ENCODE measurements at places on chromosomes 11 and 22.

- no peak for DNase-seq
Observed at GRCh38 chr11:94308024-94308423, 3.6 kb downstream of the IZUMO1R start.

GRCh38 chr11:78768971-78769370 lies 194.3 kb upstream of the NARS2 start:
- no peak for DNase-seq

DNA sequence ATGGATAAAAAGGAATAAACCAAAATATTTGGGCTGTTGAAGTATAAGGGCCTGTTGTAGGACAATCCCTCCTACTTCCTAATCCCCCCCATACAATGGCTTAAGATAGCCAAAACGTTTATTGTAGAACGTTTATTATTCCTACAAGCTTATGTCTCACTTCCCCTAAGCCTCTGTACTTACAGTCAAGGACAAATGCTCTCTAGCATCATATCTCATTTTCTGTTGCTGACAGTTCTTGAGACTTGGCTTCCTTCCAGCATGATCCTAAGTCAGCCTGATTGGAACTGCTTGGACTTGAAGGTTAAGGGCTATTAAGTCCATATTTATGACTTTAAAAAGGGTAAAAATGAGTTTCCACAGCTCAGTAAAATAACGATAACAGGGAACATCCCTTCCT lies 8.8 kb downstream of the MISFA start:
- no peak for DNase-seq

- no peak for DNase-seq
Observed at GRCh38 chr11:112724496-112724790, 236.8 kb upstream of the NCAM1 start.

- DNase-seq = peak; percentile 87
Observed at GRCh38 chr11:12606597-12606996, 67.6 kb upstream of the TEAD1 start.

DNA sequence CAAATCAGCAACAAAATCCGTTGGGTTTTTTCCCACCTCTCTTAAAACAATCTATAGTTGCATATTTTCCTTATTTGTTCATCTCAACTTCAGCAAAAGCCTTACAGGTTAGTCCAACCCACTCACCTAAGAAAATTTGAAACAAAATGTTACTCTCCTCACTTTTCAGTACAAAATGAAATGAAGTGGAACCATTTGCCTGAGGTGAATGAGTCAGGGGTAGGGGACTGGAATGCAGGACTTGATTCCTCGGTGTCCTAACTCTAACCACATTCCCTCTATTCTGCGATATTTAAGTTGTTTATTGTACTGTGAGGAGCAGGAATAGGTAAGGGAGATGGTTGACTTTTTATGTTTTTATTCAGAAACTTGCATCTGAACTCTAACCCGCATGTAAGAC lies 16.4 kb downstream of the ATP5MG start:
- DNase-seq = no peak

- DNase-seq = no peak
Observed at GRCh38 chr11:88277349-88277915, 60.1 kb downstream of the CTSC start.

- DNase-seq = no peak
Observed at GRCh38 chr11:93267383-93267782, 63.2 kb upstream of the DEUP1 start.

DNA sequence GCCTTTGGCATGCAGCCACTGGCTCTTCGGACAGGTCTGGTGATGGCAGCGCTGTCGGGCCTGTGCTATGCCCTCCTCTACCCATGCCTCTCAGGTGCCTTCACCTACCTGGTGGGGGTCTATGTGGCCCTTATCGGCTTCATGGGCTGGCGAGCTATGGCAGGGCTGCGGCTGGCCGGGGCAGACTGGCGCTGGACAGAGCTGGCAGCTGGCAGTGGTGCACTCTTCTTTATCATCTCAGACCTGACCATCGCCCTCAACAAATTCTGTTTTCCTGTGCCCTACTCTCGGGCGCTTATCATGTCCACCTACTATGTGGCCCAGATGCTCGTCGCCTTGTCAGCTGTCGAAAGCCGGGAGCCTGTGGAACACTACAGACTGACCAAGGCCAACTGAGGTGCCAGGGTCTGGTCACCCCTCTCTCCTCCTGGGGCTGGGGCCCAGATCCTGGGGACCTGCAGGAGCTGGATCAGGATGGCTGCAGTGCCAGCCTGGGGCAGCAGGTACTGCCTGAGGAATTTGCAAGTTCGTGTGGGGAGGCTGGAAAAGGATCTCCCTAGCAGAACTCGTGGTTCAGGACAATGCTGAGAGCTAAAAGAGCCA lies 3.1 kb downstream of the TMEM86A start:
- no peak for DNase-seq

DNA sequence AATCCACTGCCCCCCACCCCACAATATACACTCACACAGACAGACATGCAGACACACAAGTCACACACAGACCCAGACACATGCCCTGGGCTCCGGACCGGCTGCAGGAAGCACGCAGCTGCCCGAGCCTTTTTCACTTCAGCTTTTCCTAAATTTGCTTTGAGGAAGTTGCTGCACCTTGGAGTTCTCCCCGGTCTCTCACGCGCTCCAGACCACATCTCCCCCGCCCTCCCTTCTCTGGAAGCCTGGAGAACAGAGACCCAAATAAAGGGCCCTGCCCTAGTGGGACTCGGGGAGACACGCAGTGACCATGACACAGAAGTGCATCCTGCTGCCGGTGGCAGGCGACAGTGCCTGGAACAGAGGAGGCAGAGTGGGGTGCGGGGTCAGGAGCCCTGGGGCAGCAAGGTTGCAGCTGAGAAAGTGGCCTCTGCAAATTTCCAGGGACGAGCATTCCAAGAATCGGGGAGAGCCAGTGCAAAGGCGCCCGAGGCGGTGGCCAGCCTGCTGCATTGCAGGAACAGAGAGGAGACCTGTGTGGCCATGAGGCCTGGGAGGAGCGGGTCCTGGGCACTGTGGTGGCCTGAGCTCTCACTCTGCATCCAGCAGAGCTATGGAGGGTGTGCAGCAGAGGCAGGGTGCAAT lies 19.1 kb downstream of the RPL3 start:
- no peak for DNase-seq

DNA sequence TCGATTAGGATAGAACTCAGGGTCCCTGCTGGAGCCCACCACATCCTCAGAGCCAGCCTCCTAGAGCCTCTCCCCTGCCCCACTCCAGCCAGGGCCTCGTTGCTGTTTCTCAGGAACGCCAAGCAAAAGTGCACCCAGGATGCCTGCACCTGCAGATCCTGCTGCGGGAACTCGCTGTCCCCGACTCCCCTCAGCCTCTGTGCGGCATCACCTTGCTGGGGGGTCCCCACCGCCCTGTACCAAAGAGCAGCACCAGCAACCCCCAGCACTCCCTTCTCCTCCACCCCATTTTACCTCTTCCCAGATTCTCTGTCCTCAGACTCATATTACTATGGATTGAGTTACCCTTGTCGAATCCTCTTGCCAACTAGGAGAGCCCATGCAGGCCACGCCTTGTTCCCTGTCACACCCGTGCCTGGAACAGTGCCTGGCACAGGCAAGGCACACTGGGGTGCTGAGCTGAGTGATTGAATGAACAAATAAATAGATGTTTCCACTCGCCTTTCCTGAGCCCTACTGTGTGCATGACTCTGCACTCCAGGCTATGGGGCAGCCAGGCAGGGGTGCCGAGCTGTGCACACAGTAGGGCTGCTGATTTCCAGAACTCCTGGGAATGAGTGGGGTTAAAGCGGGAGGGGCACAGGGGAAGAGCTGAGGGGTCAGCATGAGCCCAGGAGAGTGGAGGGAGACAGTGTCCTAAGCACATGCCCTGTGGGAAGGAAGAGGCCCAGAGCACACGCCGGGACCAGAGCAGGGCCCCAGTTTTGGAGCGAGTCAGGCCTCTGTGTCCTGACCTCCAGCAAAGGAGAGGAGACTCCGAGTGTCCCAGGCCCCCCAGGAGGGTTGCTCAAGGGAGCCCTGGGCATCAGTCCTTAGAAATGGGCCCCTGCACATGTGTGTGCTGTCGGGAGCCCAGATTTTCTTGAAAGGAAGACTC lies 44.3 kb downstream of the LINC01488 start:
- DNase-seq = no peak

DNA sequence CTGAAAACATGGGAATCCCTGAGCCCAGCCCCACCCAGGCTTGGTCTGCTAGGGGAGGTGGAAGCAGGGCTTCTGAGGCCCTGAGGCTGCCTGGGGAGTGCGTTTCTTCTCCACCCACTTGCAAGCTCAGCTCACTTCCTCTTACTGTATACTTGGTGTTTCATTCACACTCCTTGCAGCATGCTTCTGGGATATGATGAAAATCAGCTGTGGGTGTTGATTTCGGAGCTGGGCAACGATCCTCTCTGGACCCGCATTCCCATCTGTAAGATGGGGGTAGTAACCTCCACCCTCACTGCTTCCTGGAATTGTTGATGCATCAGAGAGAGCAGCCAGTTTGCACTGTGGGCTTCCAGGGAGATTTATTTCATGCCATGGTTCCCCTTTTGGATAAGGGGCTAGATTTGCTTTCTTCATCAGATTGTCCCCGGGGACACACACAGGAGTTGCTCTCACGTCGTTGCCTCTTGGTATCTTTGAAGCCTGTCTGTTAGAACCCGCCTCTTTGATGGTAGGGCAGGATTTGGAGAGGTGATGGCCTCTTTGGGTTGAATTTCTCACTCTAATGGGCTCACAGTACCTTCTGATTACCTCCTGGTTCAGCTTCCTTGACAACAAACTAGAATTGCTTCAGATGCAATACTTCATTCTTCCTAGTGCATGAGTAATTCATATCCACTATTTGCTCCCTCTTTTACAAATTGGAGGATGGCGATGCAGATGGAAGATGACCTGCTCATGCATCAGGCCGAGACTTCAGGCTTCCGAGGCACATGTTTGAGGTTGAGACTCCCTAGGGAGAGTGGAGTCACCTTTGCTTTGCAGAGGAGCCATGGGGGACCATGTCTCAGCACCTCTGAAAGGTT lies 40.4 kb downstream of the BCR start:
- DNase-seq = peak; percentile 42

DNA sequence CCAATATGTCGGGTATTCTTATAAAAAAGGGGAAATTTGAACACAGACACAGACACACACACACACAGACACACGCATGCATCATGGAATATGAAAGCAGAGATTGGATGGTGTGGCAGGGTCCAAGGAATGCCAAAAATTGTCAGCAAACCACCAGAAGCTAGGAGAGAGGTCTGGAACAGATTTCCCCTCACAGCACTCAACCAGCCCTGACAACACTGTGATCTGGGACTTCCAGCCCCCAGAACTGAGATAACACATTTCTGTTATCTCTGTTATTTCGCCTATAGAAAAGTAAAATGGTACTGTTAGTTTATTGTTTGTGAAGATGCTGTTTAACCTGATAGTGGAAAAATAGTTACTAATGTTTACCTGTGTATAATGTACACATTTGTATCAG lies 145.4 kb upstream of the ZBED5 start:
- no peak for DNase-seq

GRCh38 chr11:2678396-2678795 lies 21.4 kb downstream of the KCNQ1OT1 start:
- DNase-seq = peak; percentile 51

GRCh38 chr11:130945896-130946295 lies 29.6 kb upstream of the SNX19 start:
- peak; percentile 61 for DNase-seq

DNA sequence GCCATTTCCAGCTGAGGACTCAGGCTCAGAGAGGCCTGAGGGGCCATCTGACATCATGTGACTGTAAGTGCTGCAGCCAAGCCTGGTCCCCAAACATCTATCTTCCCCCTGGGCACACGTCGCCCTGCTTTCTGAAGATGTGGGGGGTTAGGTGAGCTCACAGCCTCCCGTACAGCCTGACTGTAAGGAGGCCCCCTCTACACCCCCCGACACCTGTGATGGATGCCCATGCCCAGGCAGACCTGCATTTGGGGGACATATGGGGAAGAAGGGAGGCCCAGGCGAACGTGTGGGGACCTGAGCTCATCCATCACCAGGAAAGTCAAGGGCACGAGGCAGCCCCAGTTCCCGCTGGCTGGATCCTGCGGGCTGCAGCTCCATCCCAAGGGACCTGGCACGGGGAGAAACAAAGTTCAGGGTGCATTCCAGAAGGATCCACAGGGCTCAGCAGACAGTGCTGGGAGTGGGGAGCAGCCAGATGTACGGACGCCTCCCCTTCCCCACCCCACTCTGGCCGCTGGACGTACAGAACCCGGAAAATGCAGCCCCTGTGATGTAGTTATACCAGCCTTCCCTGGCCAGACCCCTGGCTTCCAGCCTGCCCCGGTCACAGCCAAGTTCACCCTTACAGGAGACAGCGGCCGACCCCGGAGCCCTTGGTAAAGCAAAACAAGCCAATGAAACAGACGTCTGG lies 1431.4 kb downstream of the BRD1 start:
- DNase-seq = no peak

DNA sequence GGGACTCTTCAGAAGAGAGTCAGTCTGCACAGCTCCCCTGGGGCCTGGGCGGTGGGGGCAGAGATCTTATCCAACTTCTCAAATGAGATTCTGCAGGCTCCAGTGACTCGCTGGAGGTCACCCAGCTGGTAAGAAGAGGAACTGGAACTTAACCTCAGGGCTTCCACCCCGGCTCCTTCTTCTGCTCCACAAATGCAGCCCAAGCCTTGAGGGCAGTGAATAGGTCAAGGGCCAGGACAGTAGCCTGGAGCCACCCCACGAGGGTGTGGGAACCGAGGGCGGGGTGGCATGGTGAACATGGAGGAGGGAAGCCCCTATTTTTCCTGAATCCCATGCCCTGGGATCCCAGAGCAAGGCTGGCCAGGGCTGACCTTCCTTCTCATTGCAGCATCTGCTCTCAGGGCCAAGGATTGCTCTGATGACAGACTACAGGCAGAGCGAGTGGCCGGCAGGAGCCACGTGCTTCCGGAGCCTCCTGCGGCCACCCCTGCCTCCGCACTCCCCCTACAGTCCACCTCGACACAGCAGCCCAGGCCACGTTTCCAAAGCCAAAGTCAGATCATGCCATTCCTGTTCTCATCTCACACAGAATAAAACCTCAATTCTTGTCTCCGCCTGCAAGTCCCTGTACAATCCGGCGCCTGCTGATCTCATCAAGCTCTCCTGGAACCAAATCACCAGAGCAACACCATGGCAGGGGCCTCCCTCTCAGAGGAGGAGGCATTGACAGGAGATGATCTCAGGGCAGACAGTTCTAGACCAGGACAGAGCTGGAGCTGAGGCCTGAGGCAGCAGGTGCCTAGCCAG lies 21.1 kb upstream of the UPK3A start:
- DNase-seq = peak; percentile 90

- peak; percentile 35 for DNase-seq
Observed at GRCh38 chr11:127843483-127844396, 743.6 kb downstream of the ETS1 start.

GRCh38 chr11:48122656-48123055 lies 94.0 kb upstream of the OR4B1 start:
- DNase-seq = no peak

GRCh38 chr11:82216927-82217570 lies 516.6 kb downstream of the FAM181B start:
- no peak for DNase-seq

DNA sequence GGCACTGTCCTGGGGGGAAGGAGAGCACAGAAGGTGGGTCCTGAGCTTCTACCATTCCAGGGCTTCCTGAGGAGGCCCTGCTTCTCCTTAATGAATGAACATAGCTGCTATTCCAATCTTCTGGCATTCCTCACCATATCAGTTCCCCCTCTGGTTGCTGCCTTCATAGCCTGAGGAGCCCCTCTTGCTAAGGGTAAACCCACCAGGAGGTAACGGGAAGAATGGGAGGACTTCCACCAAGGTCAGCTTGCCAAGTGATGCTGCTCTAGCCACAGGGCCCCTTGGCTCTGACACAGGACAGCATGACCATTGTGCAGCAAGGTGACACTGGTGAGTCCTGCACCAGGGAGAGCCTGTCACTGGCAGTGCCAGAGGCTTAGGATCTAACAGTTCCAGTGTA lies 1022.5 kb downstream of the TBC1D22A start:
- no peak for DNase-seq

GRCh38 chr11:17510507-17511206 lies 33.6 kb downstream of the USH1C start:
- DNase-seq = no peak

Measured in fibroblast of villous mesenchyme (primary cell).